ENCODE measurements at places on chromosomes 12 and 14. TPM values are rescaled to one million over a fixed set of nuclear protein-coding genes. Genes with fewer than 3 reads are reported as not detected.
A peak's percentile ranks its signal among the peaks of the same experiment; 100 is the strongest.

GRCh38 chr12:127393465-127393864 lies 873.5 kb upstream of the TMEM132C start:
- H3K4me3 ChIP-seq: no peak overlapping the region
- no peaks in the 10 kb centered on the region for H3K36me3 ChIP-seq
- no peak overlapping the region for H3K27ac ChIP-seq
- H3K4me1 ChIP-seq: no peaks in the 10 kb centered on the region
- H3K27me3 ChIP-seq: no peaks in the 10 kb centered on the region

The SRGAP1 gene
- total RNA-seq: 5.8 TPM

DNA sequence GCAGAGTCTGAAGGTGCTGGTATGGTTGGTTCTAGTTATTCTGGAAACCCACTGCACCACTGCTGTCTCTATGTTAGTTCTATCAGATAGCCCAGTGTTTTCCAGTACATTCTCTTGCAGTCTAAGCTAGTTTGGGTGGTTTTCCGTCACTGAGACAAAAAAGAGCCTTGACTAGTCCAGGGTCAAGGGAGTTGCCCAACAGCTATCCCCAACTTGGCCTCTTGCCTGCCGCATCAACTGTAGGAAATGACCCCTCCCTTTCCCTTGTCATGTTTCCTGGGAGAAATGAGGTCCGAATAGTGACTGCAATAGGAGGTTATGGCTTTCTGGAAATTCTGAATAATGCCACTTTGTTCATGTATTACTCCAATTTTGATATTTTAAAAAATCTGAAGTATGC lies 160.4 kb downstream of the EFCAB11 start:
- H3K4me3 ChIP-seq: no peak overlapping the region
- DNase-seq: peak; percentile 62
- no peaks in the 10 kb centered on the region for H3K36me3 ChIP-seq
- H3K27me3 ChIP-seq: no peaks in the 10 kb centered on the region

- DNase-seq: no peak
- peaks cover 62% of the 10 kb centered on the region for H3K27me3 ChIP-seq
- H3K36me3 ChIP-seq: no peaks in the 10 kb centered on the region
- H3K4me1 ChIP-seq: peaks cover 22% of the 10 kb centered on the region
- no peak overlapping the region for H3K27ac ChIP-seq
Observed at GRCh38 chr12:44874981-44875416, 1.1 kb downstream of the NELL2 start.

Measured in heart left ventricle (tissue), 16 donors.